SK-N-SH (cell line): ENCODE measurements at places on chromosomes 1 and 21.
A peak's percentile ranks its signal among the peaks of the same experiment; 100 is the strongest.

DNA sequence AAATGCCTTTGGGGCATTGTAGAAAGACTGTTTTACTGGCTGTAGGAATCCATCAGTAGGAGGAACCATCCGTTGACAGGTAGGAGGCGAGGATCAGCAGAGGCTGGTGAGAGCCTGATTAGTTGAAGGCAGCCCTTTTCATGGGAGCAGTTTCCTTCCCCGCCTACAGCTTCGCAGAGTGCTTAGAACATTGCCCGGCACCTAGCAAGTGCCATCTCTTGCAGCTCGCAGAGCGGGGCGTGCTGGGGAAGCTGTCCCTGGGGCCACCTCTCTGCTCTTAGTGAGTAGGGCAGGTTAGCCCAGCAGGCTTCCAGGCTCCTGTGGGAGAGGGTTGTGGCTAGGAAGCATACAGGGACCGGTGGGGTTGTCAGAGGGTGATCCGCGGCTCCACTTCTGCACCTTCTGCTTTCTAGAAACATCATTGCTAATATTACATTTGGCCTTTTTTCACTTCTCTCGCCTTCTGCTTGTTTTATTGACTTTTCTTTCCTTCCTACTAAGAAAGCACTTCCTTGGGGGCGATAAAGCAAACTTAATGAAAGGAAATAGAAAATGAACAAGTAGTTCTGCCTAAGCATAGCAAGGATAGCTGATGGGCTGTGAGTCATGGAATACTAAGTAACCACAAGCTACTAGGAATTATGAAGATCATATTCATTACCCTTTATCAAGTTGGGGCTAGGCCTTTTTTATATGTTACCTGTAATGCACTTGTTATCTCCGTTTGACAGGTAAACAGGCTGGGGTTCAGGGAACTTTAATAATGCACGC is 176.7 kb downstream of the GALNT2 start:
- DNase-seq, result no peak

- DNase-seq, result peak; percentile 51
These were observed 1.5 kb upstream of the RASSF5 start for GRCh38 chr1:206505702-206506355.

- DNase-seq, result no peak
These were observed 73.9 kb downstream of the KCNJ6 start for GRCh38 chr21:37842163-37842919.

DNA sequence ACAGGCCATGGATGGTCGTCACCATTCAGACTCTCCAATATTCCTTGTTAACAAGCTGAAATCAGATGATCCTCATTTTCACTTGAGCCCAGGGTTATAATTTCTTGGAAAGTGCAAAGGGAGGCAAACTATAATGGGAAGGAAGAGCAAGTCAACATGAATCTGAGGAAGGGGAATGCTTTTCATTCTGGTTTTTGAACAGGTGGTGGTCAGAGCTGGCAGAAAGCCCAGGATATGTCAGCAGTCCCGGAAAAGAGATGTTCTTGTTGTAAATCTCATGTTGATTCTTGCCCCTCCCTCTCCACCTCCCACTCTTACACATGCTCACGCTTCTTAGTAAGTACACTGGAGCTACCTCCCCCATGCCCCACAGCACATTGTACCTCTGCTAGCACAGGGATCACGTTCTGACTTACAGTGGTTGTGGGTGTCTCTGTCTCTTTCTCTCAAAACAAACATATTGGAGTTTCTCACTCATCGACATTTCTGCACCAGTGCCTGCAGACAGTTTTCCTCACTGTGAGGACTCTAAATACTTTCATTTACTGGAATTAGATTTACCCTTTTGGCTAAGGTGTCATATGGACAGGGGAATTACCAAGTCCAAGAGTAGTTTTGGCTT is 77.6 kb downstream of the XCL2 start:
- DNase-seq, result peak; percentile 25

DNA sequence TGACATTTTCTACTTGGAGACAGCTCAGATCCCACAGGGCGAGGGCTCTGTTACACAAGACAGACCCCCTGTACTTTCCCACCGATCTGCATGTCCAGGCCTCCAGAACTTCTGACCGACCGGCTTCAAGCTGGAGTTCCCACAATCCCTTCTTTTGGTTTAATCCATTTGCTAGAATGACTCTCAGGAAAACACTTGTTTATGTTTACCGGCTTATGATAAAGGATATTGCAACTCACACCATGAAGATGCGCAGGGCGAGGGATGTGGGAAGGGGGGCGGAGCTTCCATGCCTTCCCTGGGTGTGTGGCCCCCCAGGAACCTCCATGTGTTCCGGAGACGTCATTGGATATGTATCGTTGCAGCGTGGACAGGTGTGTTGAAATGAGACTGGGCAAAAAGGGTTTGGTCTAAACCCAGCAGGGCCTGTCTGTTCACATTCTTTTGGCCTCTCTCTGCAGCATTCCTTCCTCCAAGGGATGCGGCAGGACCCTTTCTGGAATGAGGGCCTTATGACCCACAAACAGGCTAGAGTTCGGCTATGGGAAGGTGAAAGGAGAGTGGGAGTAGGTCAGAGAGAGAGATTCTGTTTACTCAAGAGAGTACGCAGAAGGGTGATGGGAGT is 7.5 kb upstream of the IGSF5 start:
- no peak for DNase-seq

- DNase-seq, result no peak
These were observed 167.3 kb upstream of the KCNJ6 start for GRCh38 chr21:38083535-38083934.
